Stimulated activated CD4-positive, alpha-beta T cell treated with anti-CD3 and anti-CD28 coated beads, Interleukin-1b, Interleukin-23, amount 100 ng/mL, for 1 hour (primary cell): ENCODE measurements at places on chromosomes 12 and 14.

DNA sequence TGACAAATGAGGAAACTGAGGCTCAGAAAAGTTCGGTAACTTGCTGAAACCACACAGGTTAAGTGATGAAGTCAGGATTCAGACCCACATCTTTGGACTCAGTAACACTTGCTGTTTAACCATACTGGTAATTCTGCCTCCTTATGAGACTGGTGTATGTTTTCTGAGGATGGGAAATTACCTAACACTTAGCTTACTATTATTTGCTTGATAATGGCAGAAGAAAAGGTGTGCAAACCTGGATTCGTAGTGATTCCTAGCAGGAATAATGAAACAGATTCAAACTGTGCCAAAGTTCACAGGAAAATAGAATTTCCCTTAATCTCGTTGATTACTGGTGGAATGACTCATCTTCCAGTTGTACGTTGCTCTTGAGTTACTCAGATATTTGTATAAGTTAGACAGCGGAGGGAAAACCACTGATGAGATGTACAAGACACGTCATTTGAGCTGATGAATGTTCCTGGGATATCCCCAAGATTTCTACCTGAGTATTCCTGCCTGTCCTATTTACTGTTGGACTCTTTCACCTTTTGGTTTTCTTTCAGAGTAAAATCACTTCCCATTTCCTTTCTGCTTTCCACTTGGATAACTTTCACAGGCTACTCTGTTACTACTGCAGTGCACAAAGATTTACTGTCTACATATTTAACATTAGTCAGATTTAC, 37.5 kb downstream of the PRORP start:
- no peak for DNase-seq

GRCh38 chr12:15786772-15787171, 2.4 kb downstream of the EPS8 start:
- DNase-seq, result no peak

DNA sequence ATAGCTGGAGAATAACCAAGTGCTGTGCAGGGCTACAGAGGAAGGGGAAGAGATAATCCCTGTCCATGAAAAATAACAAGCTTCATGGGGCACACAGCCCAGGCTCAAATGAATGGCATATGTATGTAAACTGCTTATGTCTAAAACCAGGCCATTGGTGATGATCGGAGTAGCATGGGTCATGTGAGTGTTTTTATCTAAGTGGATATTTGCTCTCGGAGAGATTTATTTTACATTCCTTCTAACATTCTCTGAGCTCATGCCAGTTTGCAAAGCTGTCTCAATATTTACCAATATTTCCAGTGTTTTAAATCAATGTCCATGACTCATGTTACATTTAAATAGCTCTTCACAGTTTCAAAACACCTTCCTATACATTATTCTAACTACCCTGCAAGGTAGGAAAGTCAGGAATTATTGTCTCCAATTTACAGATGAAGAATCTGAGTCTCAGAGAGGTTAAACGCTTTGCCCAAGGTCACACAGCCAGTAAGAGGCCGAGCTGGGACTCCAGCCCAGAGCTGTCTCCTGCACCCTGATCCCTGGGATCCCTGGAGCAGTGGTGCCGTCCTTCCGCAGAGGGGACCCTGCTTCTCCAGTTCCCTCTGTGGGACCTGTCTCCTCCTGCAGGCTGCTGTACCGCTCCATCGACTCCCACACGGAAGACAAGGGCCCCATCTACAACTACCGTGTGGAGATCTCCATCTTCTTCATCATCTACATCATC, 186.7 kb upstream of the FKBP4 start:
- no peak for DNase-seq

DNA sequence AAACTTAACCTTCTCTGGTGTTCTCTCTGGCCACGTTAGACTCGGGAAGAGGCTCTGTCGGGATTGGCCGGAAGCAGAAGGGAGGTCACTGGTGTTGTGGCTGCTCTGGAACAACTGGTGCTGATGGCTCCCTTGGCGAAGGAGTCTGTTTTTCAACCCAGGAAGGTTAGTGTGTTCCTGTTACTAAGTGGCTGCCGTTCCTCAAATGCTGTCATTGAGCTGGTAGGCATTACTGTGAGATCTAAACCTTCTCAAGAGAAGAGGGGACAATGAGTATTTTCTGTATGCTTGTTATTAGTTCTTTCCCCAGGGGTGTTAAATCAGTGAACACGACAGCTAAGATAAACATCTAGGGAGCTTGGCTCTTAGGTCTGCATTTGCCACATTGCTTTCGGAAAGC, 18.3 kb downstream of the POP5 start:
- no peak for DNase-seq

DNA sequence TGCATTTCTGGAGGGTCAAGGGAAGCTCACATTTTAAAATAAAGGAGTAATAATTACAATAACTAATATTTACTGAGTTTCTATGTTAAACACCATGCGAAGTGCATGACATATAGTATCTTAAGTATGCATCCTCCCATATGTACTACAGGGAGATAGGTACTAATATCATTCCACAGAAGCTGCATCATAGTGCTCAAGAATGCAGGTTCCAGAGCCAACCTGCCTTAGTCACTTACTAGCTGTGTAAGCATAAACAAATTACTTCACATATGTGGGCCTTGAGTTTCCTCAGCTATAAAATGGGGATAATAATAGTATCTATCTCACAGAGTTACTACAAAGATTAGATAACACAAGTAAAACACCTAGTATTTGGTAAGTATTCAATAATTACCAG, 18.3 kb downstream of the ARMH4 start:
- no peak for DNase-seq

DNA sequence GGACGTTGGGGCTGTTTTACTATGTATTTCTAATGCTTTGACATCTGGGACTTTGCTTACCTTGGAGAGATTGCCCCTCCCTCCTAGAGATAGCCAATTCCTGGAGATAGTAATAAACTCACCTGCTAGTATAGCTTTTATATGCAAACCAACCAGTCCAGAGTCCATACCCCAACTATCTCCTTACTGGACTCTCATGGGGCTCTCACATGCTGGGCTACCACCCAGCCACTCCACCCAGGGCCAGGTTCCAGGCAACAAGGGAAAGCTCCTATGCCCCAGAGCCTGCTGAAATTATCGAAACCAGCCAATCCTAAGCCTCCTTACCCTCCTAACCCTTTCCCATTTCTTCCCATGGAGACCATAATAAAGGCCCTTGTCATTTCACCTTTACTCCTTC, 25.5 kb upstream of the MGP start:
- DNase-seq, result no peak

DNA sequence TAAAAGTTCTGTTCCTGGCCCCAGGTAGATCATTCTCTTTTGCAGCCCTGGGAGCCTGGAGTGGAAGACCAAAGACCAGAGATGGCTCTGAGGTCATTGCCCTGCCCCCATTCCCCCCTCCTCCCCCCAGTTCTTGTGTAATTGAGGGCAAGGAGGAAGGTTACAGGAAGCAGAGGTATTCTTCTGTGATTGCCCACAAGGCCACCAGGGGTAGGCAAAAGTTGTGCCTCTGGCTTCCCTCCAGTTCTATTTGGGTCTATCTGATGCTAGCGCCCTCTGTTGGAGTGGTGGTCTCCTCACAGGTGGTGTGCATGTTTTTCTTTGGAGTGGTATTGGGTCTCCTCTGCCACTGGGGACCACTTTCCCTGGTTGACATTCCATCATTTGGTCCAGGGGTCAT, 41.2 kb upstream of the CRY1 start:
- DNase-seq, result no peak

DNA sequence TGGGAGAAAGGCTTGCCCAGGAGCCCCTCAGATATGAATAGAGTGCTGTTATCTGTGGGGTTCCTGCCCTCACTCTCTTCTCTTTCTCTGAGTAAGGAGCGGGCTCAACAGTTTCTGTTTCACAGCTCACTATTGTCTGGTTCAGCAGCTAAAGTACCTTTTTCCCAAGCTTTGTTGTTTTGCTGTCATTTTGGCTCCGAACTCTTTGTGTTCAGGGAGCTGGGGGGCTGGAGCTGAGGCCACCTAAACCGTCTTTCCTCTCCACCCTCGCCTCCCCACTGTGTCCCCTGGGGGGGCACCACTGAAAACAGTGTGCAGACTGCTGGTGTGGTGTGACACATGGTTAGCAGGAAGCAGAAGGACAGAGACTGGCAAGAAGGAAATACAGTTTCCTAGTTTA, 51.4 kb downstream of the FBXW8 start:
- no peak for DNase-seq

DNA sequence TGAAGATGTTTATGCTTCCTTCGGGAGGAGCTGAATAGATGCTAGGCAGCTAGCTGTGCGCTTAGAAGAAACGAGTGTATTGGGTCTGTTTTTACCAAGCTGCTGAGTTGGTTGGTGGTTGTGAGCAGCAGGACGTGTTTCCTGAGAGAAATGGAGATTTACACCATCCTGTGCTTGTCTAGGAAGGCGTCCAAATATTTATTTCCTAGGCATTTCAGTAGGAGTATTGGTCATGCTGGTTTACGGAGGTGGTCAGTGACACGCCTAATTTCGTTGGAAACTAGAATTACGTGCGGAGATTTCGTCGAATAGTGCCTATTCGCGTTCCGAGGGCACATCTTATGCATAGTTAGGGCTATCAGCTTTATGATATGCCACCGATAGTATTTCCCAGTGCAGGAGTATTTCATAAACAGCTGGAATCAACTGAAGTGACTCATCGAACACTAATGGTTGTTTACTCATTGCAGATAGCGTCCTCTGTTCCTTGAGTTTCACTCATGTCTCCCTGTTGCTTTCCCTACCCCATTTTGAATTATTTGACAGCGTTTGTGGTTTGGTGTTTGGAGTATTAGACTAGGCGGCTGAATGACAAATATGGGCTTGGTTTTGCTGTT, 780 bp downstream of the TBC1D15 start:
- DNase-seq, result no peak

DNA sequence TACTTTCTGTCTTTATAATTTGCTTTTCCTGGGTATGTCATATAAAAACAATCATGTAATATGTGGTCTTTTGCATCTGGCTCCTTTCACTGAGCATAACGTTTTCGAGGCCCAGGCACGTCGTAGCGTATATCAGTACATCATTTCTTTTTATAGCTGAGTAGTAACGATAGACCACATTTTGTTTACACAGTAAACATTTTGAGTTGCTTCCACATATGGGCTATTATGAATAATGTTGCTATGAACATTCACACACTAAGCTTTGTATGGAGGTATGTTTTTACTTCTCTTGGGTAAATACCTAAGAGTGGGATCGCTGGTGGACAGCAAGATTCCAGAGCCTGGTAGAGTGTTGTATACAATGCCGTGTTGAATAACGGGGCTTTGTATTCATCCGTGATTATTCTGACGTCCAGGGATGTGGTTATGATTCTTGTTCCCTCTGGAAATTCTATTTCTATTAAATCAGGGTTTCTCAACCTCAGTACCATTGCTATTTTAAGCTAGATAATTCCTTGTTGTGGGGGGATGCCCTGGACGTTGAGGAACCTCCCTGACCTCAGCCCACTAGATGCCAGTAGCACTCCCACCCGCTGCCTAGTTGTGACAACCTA, 38.9 kb upstream of the CIT start:
- no peak for DNase-seq

DNA sequence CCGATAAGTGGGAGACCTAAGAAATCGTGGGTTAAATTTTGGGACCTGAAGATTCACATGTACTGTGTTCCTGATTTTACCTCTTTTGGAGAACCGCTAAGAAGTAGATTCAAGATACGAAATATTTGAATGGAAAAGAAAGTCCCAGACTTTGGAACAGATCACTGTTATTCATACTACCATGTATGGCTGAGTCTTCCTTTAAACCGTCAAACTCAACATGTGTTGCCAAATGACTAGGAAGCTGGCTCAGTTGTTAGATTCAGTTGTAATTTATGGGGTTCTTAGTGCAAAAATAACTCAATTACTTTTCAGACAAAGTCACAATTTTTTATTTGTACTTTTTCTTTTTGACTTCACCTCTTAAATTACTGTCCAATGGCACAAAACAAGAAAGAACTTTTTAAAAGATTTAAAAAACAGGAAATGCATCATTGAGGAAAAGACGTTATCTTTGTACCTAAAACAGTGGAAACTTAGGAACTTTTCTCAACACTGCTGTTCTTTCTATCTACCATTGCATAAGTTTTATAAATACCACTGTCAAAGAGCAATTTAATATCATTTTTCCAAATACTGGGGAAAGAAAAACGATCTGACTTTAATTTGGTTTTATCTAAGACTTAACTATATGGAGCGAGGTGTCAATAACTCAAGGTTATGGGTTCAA, 15.7 kb downstream of the RERG start:
- no peak for DNase-seq

GRCh38 chr12:91769736-91770135, 375.9 kb downstream of the BTG1 start:
- no peak for DNase-seq

- DNase-seq, result no peak
Observed at GRCh38 chr12:13374793-13375192, 178.3 kb downstream of the EMP1 start.

DNA sequence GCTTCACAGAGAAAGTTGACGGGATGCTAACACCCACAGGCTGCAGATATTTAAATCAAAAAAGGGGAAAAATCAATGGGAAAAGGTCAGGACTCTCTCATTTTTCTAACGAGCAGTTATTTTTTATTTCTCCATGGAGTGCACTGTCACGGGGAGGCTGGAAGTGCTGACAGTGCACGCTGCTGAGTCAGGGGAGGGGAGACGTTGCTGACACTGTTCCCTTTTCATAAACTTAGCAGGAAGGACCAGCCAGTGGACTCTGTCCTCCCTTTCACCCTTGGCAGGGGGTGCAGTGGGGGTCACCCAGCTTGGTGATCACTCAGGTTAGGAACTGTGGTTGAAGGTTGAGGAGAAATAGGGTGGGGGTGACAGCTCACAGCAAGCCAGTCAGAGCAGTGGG, 65.6 kb upstream of the FUT8 start:
- DNase-seq, result no peak

- no peak for DNase-seq
Observed at GRCh38 chr14:74392616-74393570, 33.1 kb downstream of the SYNDIG1L start.

- no peak for DNase-seq
Observed at GRCh38 chr14:104395276-104395675, 184.3 kb upstream of the C14orf180 start.

DNA sequence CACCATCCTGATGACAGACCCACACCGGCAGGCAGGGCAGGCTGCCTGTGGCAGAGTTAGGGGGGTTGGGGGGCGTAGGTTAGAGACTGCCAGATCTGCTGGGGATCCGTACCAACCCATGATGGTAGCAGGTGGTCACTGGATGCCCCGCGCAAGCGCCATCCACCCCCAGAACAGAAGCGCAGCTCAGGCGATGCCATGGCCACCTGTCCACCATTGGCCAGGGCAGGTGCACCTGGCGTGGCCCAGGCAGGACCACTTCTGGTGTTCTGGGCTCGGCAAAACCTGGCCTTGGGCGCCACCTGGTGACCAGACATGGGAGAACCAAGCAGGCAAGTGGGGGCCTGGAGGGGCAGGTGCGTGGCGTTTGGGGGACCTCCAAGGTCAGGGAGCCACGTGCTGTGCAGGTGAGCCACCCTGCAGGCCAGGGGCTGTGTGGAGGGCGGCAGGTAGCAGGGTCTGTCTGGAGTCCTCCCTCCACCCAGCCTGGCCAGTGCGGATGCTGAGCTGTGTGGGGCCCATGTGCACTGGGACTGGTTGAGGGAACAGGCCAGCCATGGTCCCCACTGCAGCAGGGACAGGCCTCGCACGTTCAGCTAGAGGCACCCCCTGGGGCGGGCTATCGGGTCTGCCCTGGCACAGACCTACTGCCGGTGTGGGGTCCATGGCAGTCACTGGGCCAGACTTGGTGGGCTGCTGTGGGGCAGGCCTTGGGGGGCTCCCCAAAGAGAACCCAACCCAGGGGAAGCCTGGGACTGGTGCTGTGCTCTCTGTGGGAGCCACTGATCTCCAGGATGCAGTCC, 15.6 kb downstream of the BAG5 start:
- peak; percentile 41 for DNase-seq
